ENCODE measurements at places on chromosomes 6 and 20.

- no peak for DNase-seq
Observed at GRCh38 chr20:24242763-24243162, 226.7 kb upstream of the SYNDIG1 start.

DNA sequence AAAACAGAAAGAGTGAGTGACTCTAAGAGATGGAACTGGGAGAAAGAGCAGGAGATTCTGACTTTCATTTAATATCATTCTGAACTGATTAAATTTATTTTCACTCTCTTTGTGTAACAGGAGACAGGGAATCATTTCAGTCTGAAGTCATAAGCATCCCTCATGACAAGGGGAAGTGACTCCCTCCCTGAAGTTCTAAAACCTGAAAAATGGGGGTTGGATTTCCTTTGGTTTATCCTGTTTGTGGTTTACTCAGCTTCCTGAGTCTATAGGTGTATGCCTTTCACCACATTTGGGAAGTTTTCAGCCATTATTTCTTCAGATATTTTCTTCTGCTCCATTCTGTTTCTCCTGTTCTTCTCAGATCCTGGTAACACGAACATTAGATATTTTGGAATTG lies 3.4 kb upstream of the FKBP1A start:
- no peak for DNase-seq

GRCh38 chr6:8578006-8578405 lies 142.7 kb upstream of the SLC35B3 start:
- no peak for DNase-seq

- no peak for DNase-seq
Observed at GRCh38 chr20:272718-273117, 15.2 kb downstream of the DEFB132 start.

DNA sequence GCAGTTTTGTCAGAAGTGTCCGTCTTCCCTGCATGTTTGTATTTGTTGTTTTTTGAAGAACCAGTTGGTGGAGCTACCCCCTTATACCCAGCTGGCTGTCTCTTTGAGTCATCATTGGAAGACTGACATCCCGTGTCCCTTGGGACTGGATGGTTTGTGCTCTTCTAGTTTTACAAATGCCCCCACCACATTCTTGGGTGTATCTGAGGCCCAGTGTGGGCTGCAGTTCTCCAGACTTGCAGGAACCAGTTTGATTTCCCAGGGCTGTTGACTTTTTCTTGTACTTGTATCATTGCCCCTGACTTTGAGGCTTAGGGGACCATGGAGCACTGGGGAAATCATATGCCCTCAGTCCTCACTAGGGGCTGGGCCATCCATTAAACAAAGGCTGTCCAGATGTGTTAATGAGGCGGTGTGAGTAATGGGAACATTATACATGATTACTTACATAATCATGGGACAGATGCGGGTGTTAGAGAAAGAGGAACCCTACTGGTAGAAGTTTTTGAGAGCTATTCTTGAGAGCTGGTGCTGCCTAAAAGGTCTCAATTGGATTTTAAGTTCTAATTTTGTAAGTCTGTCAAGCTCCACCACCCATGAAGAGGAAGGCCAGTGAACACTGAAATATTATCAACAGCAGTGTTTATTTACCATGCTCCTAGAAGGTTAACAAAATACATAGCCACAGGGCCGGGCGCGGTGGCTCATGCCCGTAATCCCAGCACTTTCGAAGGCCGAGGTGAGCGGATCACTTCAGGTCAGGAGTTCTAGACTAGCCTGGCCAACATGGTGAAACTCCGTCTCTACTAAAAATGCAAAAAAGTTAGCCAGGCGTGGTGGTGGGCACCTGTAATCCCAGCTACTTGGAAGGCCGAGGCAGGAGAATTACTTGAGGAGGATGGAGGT lies 8.5 kb downstream of the JARID2 start:
- no peak for DNase-seq

- DNase-seq, result no peak
Observed at GRCh38 chr6:39520916-39521315, 198.4 kb upstream of the KCNK16 start.

GRCh38 chr6:34723203-34723602 lies 26.6 kb upstream of the ILRUN start:
- no peak for DNase-seq

- no peak for DNase-seq
Observed at GRCh38 chr6:14897831-14898230, 348.0 kb upstream of the JARID2 start.

GRCh38 chr6:135465903-135466302 lies 31.6 kb downstream of the AHI1 start:
- DNase-seq, result no peak

All from CD4-positive, alpha-beta T cell treated with Interleukin-15 for 4 hours (primary cell).